Mucosa of gallbladder (tissue), 1 donor: ENCODE measurements at places on chromosomes 2 and 18.
A peak's percentile ranks its signal among the peaks of the same experiment; 100 is the strongest.

GRCh38 chr18:31680831-31681568 lies 3.4 kb downstream of the B4GALT6 start:
- DNase-seq, result no peak

- DNase-seq, result no peak
These were observed 89.2 kb downstream of the FAM124B start for GRCh38 chr2:224312741-224313140.

- no peak for DNase-seq
These were observed 19.0 kb downstream of the CRACDL start for GRCh38 chr2:98917031-98917471.

GRCh38 chr2:111924617-111925107 lies 26.3 kb downstream of the MERTK start:
- DNase-seq, result no peak

GRCh38 chr2:216665717-216666116 lies 29.6 kb downstream of the IGFBP5 start:
- DNase-seq, result no peak

- peak; percentile 8 for DNase-seq
These were observed 208.4 kb downstream of the TNS1 start for GRCh38 chr2:217794133-217794986.

- DNase-seq, result no peak
These were observed 11.2 kb downstream of the RHBDD1 start for GRCh38 chr2:226847090-226847489.

DNA sequence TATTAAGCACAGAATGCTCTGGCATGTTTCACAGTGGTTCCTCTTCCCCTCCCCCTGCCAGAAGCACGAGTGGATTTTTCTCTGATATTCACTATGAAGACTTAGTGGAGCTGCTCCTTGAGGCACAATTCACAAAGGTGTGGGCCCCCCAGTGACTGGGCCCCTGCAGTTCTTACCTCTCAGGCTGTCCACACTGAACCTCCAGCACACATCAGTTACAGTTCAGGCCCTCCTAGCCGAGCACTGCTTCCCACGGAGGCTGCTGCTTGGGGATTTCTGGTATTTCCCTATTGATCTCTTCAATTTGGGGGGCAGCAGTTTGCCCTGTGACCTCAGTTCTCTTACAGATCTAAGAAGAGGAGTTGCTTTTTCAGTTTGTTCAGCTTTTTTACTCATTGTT lies 236.1 kb downstream of the SH3RF3 start:
- no peak for DNase-seq

DNA sequence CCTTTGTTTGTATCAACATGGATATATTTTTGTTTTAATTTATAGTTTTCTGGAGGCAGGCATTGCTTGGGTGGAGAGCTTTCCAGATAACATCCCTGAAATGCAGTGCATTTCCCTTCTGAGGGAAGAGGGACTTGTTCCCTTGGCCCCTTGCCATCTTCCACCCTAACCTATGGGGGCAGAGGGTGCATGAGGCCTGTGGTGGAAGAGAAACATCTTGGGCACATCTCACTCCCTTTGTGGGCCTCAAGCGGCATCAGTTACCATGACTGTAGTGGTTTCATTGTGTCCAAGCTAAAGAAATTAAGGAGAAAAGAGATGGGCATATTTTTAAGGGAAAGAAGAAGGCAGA lies 5.3 kb upstream of the RPL37A start:
- no peak for DNase-seq

DNA sequence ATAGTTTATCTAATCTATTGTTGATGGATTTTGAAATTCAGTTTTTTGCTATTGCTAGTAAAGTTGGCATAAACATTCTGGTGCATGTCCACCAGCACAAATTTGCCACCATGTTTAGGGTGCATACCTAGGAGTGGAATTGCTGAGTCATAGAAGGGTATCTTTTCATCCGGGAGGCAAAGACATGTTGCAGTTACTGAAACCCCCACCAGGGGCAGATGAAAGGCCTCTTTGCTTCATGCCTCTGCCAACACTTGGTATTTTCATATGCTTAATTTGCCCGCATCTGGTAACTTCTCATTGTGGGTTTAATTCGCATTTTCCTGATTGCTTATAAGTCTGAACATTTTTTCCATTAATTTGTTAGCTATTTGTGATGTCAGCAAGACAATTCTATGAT lies 8.2 kb downstream of the DCC start:
- DNase-seq, result no peak
